ENCODE measurements at places on chromosomes 4 and X.

GRCh38 chr4:189494407-189494806 is 446.3 kb upstream of the FRG1 start:
- DNase-seq, result no peak

- no peak for DNase-seq
Observed at GRCh38 chr4:34158878-34159277, 2085.4 kb downstream of the ARAP2 start.

DNA sequence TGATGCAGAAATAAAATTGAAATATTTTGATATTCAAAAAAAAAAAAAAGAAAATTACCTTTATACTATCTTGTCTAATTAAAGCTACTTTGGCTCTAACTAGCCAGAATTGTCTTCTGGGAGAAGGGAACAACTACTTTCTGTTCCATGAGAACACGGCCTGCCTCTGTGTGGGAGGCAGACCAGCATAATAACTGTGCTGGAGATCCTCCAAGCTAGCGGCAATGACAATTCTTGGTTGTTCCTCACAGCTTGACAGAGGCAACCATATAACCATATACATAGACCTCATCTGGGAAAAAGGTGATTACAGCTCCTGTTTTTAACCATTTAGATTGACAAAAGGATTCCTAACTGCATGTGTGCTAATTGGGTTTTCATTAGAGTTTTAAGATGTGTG is 95.7 kb downstream of the RBMX2 start:
- no peak for DNase-seq

DNA sequence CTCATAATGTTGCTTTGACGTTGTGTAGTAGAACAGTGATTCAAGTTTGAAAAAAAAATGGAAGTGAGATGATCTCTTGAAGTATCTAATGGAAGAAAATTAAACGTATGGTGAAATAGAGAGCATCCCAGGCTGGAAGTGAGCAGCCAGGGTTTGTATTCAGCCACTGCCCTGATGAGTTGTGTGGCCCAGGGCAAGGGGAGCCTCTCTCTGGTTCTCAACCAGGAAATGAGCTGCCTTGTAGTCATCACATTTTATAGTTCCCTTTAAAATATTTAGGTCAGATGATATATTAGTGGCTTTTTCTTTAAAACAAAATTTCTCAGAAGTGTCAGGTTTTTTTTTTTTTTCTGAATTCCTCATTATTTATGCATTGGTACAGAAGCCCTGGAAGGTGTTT is 150.3 kb downstream of the GPAT3 start:
- DNase-seq, result no peak

DNA sequence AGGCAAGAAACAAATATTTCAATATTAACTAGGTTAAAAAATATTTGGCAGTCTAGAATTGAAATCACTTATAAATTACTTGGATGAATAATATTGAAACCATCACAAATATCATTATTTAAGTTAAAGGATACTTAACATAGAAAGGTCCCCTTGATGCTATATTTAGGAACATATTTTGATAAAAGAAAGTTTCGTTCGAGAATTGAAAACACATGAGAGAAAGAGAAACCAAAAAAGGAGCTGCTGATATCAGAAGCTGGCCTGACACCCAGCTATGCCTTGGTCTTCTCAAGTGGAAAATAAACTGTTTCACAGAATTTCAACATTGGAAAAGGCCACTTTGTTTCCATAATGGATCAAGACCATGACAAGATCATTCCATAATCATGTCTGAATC is 762.4 kb downstream of the DMD start:
- no peak for DNase-seq

DNA sequence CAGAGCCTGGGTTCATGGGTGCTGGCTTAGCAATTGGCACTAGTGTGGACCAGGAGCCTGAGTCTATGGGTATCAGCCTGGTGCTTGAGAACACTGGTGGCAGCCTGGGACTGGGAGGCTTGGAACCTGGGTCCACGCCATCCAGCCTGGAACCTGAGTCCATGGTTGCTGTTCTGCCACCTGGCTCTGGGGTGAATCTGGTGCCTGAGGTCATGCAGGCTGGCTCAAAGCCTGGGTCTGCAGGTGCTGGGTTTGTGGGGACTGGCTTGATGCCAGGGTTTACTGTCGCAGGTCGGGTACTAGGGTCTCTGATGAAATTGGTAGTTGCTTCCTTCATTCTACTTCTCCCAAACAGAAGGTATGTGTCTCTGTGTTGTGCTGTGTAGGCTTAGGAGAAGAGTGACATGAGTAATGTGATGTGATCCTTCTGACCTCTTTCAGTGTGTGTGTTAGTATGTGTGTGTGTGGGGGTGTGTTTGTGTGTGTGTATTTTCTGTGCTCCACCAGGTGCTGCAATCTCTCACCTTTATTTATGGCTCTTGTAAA is 517.0 kb upstream of the EPHA5 start:
- DNase-seq, result no peak

DNA sequence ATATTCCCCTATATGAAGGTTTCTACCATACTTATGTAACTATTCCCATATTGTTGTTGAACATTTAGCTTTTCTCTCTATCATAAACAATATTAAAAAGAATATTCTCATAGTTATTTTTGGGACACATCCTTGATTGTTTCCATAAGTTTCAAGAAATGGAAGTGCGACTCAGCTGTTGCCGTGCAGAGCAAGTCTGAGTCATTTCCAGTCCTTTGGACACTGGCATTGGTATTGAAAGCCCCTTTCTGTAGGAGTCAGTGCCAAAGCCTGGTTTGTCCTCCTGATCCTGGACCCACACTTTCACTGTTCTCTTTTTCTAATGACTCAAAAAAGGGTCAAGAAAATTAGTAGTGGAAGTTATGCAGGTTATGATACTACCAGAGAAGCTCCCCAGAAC is 108.3 kb upstream of the DIAPH2 start:
- DNase-seq, result no peak

DNA sequence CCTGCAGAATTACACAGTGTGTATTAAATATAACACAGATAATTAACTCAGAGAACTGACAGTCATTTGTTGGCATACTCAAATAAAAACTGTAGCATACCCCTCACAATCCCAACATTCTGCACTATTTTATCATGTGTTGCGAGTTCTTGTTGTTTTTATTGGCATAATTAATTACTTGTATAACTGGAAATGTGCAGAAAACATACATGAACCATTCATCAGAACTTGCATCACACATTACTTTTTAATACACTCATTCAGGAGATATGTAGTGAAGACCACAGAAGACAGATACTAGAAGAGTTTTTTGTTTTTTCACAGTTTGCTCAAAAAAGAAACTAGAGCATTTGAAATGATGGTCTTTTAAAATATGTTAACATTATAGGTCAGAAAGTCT is 74.6 kb upstream of the NEIL3 start:
- no peak for DNase-seq

- no peak for DNase-seq
Observed at GRCh38 chrX:153225438-153226098, 46.5 kb downstream of the MAGEA1 start.

- no peak for DNase-seq
Observed at GRCh38 chr4:36260731-36261130, 16.4 kb upstream of the ARAP2 start.

GRCh38 chr4:46081248-46081647 is 42.6 kb downstream of the GABRG1 start:
- no peak for DNase-seq

GRCh38 chr4:26051240-26051639 is 137.2 kb downstream of the SMIM20 start:
- no peak for DNase-seq

- DNase-seq, result no peak
Observed at GRCh38 chr4:16745009-16745635, 153.3 kb downstream of the LDB2 start.

- no peak for DNase-seq
Observed at GRCh38 chr4:9704551-9705332, 76.7 kb upstream of the DRD5 start.

DNA sequence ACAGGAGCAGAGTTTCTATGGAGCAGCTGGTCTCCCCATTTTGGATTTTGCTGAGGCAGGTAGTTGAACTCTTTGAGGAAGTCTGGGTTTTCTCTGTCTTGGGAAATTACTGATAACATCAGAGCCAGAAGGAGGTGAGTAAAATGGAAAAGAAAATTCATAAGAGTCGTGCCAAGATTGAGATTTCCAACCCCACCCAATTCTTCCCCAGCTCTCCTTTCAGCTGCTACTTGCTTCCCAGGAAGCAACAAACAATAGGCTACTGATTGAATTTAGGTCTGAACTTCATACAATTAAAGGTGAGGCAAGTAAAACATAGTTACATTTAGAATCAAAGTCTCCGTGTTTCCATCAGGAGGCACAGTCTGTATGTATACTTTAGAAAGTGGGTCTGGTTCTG is 54.6 kb upstream of the EOLA2 start:
- DNase-seq, result no peak

DNA sequence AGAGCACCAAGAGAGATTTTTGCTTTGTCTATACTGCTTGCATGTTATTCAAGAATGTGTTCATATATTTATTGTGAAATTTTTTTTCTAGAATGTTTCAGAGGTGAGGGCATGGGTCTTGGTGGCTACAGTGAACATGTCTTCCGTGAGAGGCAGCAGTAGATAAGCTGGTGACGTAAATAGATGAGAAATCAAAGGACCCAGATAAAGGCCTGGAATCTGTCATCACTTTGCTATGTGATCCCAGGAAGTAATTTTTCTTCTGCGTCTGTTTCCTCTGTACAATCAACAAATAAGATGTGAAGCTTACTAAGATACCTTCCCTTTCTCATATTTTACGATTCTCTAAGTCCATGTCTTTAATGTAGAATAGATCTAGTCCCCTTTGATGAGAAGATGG is 129.1 kb downstream of the COL4A6 start:
- DNase-seq, result no peak

DNA sequence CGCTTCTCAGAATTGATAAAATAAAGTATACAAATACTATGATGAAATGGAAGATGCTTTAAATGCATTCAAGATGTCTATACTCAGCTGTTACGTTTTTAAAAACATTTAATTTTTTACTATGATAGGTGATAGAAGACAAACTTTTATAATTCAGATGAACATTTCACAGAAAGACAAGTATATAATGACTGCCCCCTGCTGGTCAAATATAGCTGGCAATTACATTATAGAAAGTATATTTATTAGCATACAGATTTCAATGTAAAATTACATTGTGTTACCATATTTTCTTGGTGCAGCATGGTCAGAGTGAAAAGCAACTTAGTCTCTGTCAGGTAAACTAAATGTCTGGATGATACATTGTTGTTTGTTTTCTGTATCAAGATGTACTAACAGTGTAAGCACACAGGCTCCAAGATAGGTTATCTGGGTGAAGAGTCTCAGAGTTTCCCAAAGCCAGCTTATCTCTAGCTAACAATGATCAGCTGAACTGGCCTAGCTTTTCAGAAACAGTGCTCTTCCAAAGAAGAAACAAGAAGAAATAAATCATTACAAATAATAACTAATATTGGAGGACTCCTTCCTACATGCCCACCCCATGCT is 54.1 kb downstream of the SRPX start:
- no peak for DNase-seq

- no peak for DNase-seq
Observed at GRCh38 chr4:152831416-152831815, 51.7 kb downstream of the ARFIP1 start.

GRCh38 chr4:143407888-143408287 is 71.2 kb downstream of the GAB1 start:
- no peak for DNase-seq

GRCh38 chr4:3799496-3799895 is 33.3 kb downstream of the ADRA2C start:
- DNase-seq, result no peak

- no peak for DNase-seq
Observed at GRCh38 chr4:86549163-86549788, 44.8 kb upstream of the PTPN13 start.

DNA sequence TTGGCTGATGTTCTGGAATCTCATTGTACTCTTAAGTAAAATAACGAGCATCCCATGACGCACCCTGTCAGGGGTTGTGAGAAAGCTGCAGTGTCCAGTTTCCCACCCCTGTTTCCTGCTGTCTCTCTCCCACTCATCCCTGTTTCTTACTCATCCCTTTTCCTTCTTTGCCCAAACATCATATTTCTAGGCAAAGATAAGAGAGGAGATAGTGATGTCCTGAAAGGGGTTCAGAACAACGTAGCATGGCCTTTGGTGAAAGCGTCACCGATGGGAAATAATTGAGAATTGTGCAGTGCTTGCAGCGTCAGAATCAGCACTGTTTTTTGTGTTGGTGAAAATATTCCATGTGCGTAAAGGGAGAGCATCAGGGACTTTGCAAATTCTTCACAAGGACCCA is 23.5 kb upstream of the TMEM165 start:
- DNase-seq, result no peak

GRCh38 chrX:74133156-74133796 is 170.7 kb upstream of the ZCCHC13 start:
- DNase-seq, result no peak

- no peak for DNase-seq
Observed at GRCh38 chr4:33072298-33073089, 2352.3 kb downstream of the PCDH7 start.

GRCh38 chr4:139054791-139055505 is 39.4 kb downstream of the NOCT start:
- DNase-seq, result no peak

- no peak for DNase-seq
Observed at GRCh38 chrX:68369559-68369958, 63.7 kb downstream of the OPHN1 start.

DNA sequence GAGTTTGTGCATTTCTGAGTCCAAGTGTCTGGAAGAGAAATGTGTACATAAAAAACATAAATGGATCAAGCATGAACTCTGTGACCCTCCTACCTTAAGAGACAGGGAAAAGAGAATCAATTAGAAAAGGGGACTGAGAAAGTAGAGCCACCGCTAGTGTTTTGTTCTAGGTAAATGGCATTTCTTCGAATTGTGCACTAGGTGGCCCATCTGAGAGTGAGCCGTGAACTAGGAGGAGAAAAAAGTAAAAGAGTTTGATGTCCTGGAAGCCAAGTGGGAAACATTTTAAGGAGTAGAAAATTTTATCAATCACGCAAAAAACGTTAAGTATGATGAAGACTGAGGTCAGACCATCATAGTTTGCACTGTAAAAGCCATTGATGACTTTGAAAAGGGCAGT is 55.1 kb downstream of the NAF1 start:
- DNase-seq, result no peak

DNA sequence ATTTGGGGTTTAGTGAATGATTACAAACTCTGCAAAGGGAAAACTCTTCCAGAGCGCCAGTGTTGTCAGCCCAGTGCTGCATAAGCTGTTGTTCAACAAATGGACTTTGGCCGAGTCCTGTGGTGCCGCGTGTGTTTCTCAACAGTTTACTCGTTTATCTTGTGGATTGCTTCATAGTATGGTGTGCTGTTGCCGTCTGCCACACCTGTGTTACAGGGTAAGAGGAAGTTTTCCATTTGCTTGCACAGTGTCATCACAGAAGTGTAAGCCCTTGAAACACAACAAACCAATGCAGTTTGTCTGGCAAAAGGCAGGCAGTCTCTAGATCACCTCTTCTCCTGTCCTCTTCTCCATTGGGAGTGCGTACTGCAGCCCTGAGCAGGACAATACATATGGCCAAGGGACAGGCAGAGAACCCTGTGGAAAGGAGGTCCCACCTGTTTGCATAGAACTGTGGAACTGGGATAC is 66.3 kb downstream of the DCUN1D4 start:
- DNase-seq, result no peak

- DNase-seq, result no peak
Observed at GRCh38 chr4:173360587-173361221, 10.1 kb upstream of the SAP30 start.
